ENCODE measurements at places on chromosomes 11 and 22. TPM values are rescaled to one million over a fixed set of nuclear protein-coding genes. Genes with fewer than 3 reads are reported as not detected.

The CRYBB1 gene
- total RNA-seq = not detected

The KRTAP5-1 gene
- not detected for total RNA-seq

The DEFB131B gene
- not detected for total RNA-seq

The DDIAS gene
- 17.1 TPM for total RNA-seq

The GAL3ST3 gene
- not detected for total RNA-seq

The PHETA2 gene
- 0.22 TPM for total RNA-seq

The LRRC56 gene
- 9.1 TPM for total RNA-seq

Data from HCT116 (cell line).